Caco-2 (cell line): ENCODE measurements at places on chromosomes 4 and X.
A peak's percentile ranks its signal among the peaks of the same experiment; 100 is the strongest.

GRCh38 chrX:17174671-17175070, 200.3 kb upstream of the NHS start:
- DNase-seq: no peak

DNA sequence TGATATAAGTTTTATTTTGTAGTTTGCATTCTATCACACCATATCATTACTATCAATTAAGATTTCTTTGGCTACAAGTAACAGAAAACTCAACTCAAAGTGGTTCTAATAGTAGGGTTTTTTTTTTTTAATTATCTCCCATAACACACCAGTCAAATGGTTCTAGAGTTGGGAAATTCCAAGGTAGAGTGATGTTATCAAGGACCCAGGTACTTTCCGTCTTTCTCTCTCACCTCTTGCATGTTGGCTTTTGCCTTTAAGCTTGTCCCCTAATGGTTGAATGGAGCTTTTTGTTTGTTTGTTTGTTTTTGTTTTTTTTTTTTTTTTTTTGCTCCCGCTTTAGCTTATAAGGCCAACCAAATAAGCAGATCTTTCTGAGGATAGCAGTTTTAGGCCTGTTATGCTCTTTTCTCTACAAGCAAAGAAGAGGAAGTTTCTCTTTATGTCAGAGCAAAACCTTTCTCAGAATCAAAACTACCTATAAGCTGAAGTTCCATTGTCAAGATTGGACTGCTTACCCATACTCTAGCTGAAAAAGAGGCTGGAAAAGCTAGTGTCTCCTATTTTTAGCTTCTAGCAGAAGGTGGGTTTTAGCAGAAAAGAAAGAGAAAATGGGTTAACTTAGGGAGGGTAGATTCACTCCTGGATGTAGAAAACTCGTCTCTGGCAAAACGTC, 177.5 kb downstream of the EDA start:
- no peak for DNase-seq

GRCh38 chr4:52780617-52781354, 29.6 kb upstream of the ERVMER34-1 start:
- DNase-seq: peak; percentile 18

GRCh38 chr4:160772668-160773067, 1391.1 kb downstream of the FSTL5 start:
- DNase-seq: no peak

GRCh38 chr4:7295911-7296660, 103.7 kb downstream of the SORCS2 start:
- DNase-seq: no peak

DNA sequence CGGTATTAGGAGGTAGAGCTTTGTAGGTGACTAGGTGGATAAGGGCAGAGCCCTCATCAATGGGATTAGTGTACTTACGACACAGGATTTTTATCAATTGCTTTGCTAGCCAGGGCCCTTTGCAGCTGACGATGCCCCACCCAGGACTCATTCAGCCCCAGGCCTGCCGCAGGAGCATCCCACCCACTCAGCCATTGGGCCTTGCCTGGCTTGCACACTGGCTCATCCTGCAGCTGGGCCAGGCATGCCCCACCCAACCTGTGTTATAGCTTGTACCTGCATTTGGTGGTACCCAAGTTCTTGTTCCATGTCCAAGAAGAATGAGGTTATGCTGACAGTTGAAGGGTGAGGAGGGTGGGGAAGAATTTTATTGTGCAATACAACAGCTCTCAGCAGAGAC, 317.5 kb downstream of the PPARGC1A start:
- DNase-seq: no peak

- DNase-seq: no peak
Measured at GRCh38 chrX:138001226-138001625, 435.3 kb downstream of the ZIC3 start.

DNA sequence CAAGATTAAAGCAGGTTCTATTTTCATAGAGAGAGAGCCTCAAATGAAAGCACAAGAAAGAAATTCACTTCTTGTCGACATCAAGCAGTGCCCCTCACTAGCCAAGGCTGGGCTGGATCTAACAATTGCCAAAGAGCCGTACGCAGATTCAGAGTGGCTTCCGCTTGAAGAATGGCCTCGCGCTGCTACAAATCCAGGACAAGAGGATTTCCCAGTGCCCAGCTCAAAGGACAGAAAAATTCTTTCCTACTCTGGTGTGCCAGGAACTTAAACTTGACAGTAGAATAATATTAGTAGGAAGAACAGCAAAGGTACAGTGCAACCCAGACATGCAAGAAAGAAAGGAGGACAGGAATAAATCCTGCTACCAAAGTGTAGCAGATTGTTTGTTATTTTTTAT, 56.5 kb upstream of the PPARGC1A start:
- no peak for DNase-seq

- DNase-seq: no peak
Measured at GRCh38 chr4:15378062-15378461, 49.8 kb upstream of the C1QTNF7 start.

DNA sequence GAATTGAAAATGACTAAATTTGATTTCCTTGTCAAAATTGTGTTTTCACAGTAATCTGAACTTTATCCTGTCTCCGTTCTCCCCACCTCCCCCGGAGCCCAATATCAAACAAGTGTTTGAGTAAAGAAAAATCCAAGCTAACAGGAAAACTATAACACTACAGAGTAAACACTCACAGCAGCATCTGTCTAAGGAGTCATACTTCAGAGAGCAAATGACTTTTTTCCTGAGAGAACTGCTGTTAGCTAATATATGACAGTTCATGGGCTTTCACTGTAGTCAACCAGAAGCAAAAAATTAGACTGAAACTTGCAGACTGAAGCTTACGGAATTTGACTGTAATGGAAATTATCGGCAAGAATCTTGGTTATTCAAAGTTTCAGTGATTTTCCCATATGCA, 321.7 kb downstream of the ANKRD50 start:
- DNase-seq: no peak

DNA sequence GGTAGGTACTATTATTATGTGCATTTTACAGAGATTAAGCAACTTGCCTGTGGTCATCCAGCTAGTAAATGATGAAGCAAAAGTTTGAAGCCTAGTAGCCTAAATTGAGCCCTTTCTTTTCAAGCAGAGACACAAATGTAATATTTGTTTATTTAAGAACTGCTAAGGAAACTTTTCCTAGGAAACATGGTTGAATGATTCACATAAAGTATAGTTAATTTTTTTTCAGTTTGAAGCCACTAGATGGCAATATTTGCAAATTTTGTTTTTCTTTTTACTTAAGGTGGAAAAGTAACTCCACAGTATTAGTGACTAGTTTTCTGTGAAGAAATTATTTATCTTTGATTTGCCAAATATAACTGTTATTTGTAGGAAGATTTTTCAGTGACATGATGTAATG, 52.8 kb upstream of the ANKRD17 start:
- DNase-seq: no peak

GRCh38 chrX:47179928-47180255, 13.7 kb upstream of the UBA1 start:
- DNase-seq: no peak

GRCh38 chr4:6768539-6768905, 14.0 kb upstream of the KIAA0232 start:
- DNase-seq: no peak

GRCh38 chr4:72513227-72513626, 55.8 kb downstream of the ADAMTS3 start:
- no peak for DNase-seq

DNA sequence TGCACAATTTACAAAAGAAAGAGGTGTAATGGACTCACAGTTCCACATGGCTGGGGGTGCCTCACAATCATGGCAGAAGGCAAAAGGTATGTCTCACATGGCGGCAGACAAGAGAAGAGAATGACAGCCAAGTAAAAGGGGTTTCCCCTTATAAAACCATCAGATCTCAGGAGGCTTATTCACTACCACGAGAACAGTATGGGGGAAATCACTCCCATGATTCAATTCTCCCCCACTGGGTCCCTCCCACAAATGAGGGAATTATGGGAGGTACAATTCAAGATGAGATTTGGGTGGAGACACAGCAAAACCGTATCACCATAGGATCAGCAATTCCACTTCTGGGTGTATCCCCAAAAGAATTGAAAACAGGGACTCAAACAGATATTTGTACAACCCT, 97.5 kb upstream of the STX18 start:
- DNase-seq: no peak

DNA sequence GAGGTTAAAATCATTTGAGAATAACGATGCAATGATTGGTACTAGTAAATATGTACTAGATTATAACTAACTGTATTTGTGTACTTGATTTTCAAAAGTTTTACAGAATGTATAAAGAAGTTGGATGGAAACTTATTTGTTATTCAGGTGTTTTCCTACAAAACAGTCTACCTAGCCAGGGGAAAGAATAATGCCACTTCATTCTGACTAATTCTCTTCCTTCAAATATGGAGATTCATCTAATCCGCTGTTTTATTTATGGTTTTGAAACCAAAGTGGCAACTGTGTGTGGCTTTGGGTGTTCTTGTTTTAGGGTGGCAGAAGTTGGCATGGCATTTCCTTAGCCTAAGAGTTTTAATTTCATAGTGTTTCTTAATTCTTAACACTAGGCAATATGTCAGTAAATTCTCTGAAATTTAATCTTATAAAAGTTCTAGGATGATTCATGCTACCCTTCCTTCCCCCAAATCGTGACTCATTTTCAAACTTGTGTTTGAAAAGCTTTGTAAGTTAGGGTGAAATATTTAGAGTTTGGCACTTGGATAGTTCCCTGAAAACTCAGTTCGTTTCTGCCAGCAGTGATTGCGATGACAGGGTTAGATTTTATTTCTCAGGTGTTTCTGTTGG, 62.6 kb downstream of the DCLK2 start:
- no peak for DNase-seq

GRCh38 chrX:1578511-1579173, 12.8 kb upstream of the AKAP17A start:
- no peak for DNase-seq

- no peak for DNase-seq
Measured at GRCh38 chr4:150852216-150852615, 162.9 kb downstream of the LRBA start.

- DNase-seq: no peak
Measured at GRCh38 chr4:53889326-53890055, 174.9 kb downstream of the CHIC2 start.

GRCh38 chr4:5798462-5798861, 87.5 kb downstream of the EVC start:
- no peak for DNase-seq

DNA sequence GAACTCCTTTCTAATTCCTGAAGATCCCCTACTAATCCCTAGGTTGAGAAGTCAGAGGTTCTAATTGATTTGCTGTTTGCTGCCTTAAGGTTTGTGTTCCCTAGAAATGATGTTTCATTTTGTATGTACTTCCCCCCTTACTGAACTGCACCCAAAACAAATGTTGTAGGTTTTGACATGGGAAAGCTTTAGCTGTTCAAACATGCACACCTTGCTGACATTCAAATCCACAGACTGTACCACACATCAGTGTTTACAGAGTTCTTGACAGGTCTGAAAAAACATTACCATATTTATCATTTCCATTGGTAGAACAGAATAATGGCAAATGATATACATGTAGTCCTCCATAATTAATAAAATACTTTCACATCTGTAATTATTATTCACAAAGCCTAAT, 18.2 kb downstream of the EGF start:
- DNase-seq: no peak

DNA sequence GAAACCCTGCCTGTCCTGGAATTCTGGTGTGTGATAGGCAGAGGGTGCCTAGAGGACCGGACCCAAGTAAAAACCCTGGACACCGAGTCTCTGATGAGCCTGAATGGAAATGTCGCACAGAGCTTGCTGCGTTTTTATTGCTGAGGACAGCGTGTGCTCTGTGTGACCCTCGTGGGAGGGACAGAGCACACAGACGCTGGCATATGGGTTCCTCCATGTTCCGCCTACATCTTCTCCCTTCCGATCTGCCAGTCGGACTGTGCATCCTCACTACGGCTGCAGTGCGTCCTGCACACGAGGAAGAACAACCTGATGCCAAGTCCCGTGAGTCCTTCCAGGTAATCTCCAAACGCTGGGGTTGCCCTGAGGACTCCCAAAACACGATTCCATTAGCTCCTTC, 68.3 kb downstream of the AFAP1 start:
- no peak for DNase-seq

DNA sequence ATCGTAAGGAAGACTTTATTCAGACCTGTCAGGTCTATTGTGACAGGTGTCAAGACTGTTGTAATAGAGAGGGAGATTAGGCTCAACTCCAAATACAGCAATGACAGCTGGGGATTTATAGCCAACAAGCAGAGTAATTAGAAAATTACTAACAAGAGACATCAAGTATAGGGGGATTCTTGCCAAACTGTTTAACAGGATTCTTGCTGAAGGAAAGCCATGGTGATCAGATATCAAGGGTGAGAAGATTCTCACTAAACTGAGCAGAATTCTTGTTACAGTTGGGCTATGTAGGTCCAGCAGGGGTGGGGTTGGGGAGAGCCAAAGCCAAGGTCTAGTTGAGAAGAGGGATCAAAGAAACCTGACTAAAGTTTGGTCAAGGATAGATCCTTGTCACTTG, 461.0 kb upstream of the GALNT7 start:
- DNase-seq: no peak

DNA sequence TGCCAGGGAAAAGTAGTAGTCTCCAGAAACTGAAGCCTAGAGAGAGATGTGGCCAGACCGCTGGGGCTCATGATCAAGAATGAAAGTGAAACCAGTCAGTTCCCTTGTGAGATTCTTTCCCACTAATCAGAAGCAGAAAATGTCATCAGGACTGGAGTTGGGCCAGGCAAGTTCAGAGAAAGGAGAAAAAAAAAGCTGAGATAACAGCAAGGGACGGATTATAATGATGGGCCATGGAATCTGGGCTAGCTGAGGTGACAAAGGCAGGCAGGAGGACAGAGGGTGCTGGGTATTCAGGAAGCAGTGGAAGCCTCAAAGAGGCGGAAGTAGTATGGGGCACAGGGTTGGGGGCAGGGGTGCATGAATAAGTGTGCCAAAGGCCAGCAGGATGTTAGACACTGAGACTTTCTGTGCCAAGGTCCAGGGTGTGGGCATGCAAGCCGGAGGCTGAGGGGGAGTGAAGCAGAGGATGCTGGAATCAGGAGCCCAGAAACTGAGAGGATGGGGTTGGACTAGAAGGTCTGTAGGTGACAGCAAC, 2.5 kb downstream of the CXorf38 start:
- DNase-seq: no peak

GRCh38 chr4:156710365-156711192, 261.0 kb downstream of the PDGFC start:
- no peak for DNase-seq

DNA sequence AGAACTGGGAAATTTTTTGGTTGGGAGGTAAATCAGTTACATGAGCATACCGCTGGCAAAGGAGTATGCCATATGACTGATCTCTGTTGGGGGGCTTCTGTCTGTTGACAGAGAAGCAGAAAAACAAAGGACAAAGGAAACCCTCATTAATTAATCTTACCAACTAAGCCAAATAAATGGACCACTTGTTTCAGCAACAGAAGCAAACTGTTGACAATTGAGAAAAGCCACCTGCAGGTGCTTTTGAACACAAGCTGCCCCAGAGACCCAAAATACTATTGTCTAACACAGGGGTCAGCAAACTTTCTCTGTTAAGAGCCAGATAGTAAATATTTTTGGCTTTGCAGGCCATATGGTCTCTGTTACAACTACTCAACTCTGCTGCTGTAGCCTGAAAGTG, 7.0 kb upstream of the FRYL start:
- DNase-seq: no peak

GRCh38 chr4:6525474-6525873, 49.5 kb upstream of the MAN2B2 start:
- DNase-seq: no peak
